Activated naive CD8-positive, alpha-beta T cell treated with anti-CD3 and anti-CD28 coated beads for 36 hours (primary cell): ENCODE measurements at places on chromosomes 13 and 19. TPM values are rescaled to one million over a fixed set of nuclear protein-coding genes. Genes with fewer than 3 reads are reported as not detected.

- H3K27ac ChIP-seq, result no peak overlapping the region
- H3K27me3 ChIP-seq, result no peaks in the 10 kb centered on the region
- H3K4me1 ChIP-seq, result no peaks in the 10 kb centered on the region
- H3K4me3 ChIP-seq, result no peak overlapping the region
- H3K36me3 ChIP-seq, result no peaks in the 10 kb centered on the region
Observed at GRCh38 chr13:64371045-64371444, 2859.1 kb downstream of the PCDH9 start.

DNA sequence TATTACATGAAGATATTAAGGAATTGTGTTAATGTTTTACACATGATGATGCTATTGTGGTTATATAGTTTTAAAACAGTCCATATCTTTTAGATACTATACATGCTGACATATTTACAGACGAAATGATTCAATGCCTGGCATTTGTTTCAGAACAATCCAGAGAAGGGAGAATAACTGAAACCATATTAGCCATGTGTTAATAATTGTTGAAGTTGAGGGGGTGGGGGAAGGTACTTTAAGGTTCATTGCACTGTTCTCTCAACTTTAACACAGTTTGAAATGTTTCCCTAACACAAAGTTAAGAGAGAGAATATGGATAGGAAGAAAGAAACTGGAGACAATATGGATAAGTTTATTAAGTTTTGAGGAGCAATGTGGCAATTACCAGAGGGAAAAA, 5.8 kb downstream of the CRYL1 start:
- H3K4me3 ChIP-seq, result no peak overlapping the region
- no peak overlapping the region for H3K27ac ChIP-seq
- peaks cover 9% of the 10 kb centered on the region for H3K36me3 ChIP-seq
- no peak for DNase-seq
- no peaks in the 10 kb centered on the region for H3K27me3 ChIP-seq

GRCh38 chr19:48859711-48860572, 8.5 kb downstream of the PLEKHA4 start:
- no peaks in the 10 kb centered on the region for H3K36me3 ChIP-seq
- no peaks in the 10 kb centered on the region for H3K27me3 ChIP-seq
- DNase-seq, result no peak
- H3K4me3 ChIP-seq, result no peak overlapping the region

DNA sequence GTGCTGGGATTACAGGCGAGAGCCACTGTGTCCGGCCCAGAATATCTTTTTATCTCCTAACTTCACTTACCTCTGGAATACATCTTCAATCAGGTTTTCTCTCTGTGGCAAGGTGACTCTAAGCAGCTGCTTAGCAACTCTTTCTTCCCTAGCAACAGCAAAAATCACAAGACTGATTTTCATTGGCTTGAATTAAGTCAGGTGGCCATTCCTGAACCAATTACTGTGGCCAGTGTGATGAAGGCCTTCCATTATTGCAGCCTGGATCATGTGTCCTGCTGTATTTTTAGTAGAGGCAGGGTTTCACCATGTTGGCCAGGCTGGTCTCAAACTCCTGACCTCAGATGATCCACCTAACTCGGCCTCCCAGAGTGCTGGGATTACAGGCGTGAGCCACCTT, 9.0 kb upstream of the LTBP4 start:
- H3K36me3 ChIP-seq, result peaks cover 4% of the 10 kb centered on the region
- no peak for DNase-seq
- H3K4me1 ChIP-seq, result peaks cover 8% of the 10 kb centered on the region
- peaks cover 7% of the 10 kb centered on the region for H3K27me3 ChIP-seq
- H3K27ac ChIP-seq, result no peak overlapping the region

DNA sequence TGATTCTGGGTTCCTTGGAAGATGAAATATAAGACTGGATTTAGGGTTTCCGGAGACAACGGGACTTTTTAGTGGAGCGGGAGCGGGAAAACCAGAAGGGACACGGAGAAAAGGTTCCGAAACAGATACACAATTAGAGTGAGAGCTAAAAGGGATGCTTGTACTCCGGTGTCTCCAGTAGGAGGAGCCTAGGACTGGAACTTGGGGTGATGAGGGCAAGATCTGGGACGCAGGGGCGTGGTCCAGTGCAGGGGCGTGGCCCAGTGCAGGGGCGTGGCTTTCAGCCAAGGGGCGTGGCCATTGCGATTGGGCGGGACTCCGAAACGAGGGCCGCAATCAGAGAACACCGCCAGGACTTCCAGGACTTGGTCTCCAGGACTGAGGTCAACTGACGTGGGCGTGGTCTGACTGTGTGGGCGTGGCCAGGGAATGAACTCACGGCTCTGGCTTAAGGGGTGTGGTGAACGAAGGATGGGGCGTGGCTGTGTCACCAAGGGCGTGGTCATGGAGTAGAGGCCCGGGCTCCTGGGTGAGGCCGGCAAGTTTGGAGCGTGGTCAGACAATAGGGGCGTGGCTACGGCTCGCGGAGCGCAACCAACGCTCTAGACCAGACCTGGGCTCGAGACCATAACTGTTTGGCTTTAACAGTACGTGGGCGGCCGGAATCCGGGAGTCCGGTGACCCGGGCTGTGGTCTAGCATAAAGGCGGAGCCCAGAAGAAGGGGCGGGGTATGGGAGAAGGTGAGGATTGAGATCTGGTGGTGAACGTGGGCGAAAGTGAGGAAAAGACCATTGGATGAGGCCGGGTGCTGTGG, at the start of gene DKKL1:
TSS of gene DKKL1 (plus strand) at position 610 of the 815 bp plus-strand sequence. CDS start at position 732, 122 bp downstream.
- H3K36me3 ChIP-seq, result no peaks in the 10 kb centered on the region
- H3K27me3 ChIP-seq, result peaks cover 7% of the 10 kb centered on the region
- no peak within 1 kb of the TSS for H3K27ac ChIP-seq
- DNase-seq, result peak; percentile 81
- peaks cover 6% of the 10 kb centered on the region for H3K4me1 ChIP-seq

DNA sequence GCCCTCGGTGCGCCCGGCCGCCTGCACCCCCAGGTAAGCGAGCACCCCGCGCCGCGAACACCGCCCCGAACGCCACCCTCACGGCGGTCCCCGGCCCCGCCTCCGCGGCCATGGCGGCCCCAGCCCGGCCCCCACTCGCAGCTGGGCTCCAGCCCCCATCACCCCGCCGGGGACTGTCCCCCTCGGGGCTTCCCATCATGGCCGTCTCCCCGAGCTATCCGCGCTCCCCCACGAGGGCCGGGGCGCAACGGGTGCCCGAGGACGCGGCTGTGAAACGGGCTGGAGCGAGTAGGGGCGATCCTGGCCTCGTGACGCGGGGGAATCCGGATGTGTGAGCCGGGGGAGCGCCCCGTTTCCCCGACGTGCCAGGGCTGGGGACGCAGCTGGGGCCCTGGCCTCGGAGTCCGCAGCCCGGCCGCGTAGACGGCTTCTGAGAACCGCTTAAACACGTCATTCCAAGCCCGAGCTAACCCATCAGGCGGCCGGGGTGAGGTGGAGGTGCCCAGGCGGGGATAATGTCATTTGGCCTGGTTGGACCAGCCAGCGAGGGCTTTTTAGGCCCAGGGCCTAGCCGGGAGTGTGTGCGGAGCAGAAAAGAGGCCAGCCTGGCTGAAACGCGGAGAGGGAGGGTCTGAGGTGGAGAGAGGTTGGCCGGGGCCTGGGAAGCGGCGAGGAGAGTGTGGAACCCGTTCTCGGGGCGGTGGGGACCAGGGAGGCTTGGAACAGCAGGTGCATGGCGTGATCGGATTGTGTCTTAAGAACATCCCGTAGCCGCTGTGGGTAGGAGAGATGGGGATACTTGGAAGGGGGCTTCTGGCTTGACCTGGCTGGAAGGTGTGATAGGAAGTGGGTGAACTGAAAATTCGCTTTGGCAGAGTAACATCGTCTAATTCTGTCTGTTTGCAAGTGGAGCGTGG, 550 bp downstream of the CERS4 start:
- H3K27ac ChIP-seq, result peak overlapping the region; percentile 86
- H3K27me3 ChIP-seq, result no peaks in the 10 kb centered on the region
- H3K36me3 ChIP-seq, result peaks cover 7% of the 10 kb centered on the region
- DNase-seq, result peak; percentile 87
- H3K4me1 ChIP-seq, result peaks cover 30% of the 10 kb centered on the region

- H3K4me1 ChIP-seq, result no peaks in the 10 kb centered on the region
- no peak overlapping the region for H3K4me3 ChIP-seq
- H3K27me3 ChIP-seq, result peaks cover 6% of the 10 kb centered on the region
- peak; percentile 40 for DNase-seq
Observed at GRCh38 chr19:756236-756635, 5.3 kb downstream of the MISP start.

The KPNA3 gene
- 65.9 TPM for total RNA-seq

GRCh38 chr19:16017138-16017490, 59.2 kb upstream of the TPM4 start:
- no peak overlapping the region for H3K4me3 ChIP-seq
- H3K36me3 ChIP-seq, result no peaks in the 10 kb centered on the region
- H3K27ac ChIP-seq, result no peak overlapping the region
- no peaks in the 10 kb centered on the region for H3K4me1 ChIP-seq
- no peaks in the 10 kb centered on the region for H3K27me3 ChIP-seq

DNA sequence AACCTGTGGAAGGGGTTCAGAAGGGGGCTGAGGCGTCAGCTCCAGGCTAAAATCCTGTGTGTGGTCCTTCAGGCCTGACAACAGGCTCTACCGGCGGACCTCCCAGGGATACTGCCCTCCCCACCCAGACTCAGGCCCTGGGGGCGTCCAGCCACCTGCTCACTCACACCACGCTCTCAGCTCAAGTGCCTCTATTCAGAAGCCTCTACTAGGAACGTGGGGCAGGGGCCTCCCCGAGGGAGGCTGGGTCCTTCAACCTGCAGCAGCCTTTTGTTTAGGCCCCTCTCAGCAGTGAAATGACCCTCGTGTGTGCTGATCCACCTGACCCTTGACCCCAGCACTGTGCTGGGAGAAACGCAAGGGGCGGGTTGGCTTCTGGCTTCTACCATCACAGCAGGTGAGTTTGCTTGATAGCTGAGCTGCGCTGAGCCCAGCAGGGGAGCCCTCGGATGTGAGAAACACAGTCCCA, 10.6 kb downstream of the PLPP2 start:
- no peak for DNase-seq
- peaks cover 35% of the 10 kb centered on the region for H3K27me3 ChIP-seq
- H3K4me1 ChIP-seq, result no peaks in the 10 kb centered on the region
- H3K27ac ChIP-seq, result no peak overlapping the region
- H3K36me3 ChIP-seq, result no peaks in the 10 kb centered on the region
- no peak overlapping the region for H3K4me3 ChIP-seq

GRCh38 chr13:41631296-41631965, 174.1 kb downstream of the RGCC start:
- no peaks in the 10 kb centered on the region for H3K4me1 ChIP-seq
- H3K36me3 ChIP-seq, result peaks cover 6% of the 10 kb centered on the region
- DNase-seq, result no peak
- no peak overlapping the region for H3K27ac ChIP-seq
- no peak overlapping the region for H3K4me3 ChIP-seq

GRCh38 chr19:55675661-55676354, 782 bp downstream of the EPN1 start:
- no peaks in the 10 kb centered on the region for H3K27me3 ChIP-seq
- peak overlapping the region; percentile 100 for H3K4me3 ChIP-seq
- no peak for DNase-seq
- peak overlapping the region; percentile 94 for H3K27ac ChIP-seq
- H3K4me1 ChIP-seq, result peaks cover 60% of the 10 kb centered on the region

- H3K27ac ChIP-seq, result peak overlapping the region; percentile 94
- DNase-seq, result peak; percentile 40
- peaks cover 19% of the 10 kb centered on the region for H3K4me1 ChIP-seq
Observed at GRCh38 chr19:12891553-12892021, 627 bp downstream of the GCDH start.

GRCh38 chr19:42132851-42133528, 744 bp upstream of the POU2F2 start:
- H3K27me3 ChIP-seq, result no peaks in the 10 kb centered on the region
- peaks cover 3% of the 10 kb centered on the region for H3K36me3 ChIP-seq
- peaks cover 49% of the 10 kb centered on the region for H3K4me1 ChIP-seq
- peak; percentile 91 for DNase-seq
- peak overlapping the region; percentile 93 for H3K27ac ChIP-seq

The MEIOSIN gene
- total RNA-seq, result 0.08 TPM

The MRPL34 gene
- 122 TPM for total RNA-seq

DNA sequence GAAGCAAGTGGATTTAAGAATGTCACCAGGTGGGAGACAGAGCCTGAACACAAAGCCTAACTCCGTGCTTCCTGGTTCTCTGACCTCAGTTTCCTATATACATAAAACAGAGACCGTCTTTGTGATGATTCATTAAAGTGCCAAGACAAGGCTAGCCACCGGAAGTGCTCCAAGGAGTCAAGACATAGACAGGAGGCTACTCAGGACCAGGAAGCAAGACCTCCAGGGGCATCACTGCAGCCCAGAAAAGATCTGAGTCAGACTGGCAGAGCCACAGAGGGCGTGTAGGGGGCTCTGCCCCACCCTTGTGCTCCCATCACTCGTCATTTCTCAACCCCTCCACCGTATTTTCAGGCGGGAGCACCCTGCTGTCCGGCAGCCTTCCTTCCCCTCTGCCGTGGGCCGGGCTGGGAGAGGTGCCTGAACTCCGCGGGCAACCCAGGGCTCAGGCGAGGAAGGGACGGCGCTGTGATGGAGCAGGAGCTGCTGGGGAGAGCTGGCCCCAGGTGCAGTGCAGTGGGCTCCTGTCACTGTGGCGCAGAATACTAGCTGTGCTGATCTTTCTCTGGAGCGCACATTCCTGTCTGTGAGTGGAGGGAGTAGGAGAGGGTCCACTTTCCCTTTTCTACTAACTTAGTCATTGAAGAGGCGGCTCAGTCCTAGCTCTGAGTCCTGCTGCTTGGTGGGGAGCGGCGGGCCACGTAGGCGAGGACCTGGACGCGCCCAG, 134.7 kb upstream of the GPR12 start:
- no peak for DNase-seq
- H3K36me3 ChIP-seq, result no peaks in the 10 kb centered on the region
- no peak overlapping the region for H3K27ac ChIP-seq
- H3K4me1 ChIP-seq, result peaks cover 4% of the 10 kb centered on the region

The CYP2S1 gene
- total RNA-seq, result 0.32 TPM

DNA sequence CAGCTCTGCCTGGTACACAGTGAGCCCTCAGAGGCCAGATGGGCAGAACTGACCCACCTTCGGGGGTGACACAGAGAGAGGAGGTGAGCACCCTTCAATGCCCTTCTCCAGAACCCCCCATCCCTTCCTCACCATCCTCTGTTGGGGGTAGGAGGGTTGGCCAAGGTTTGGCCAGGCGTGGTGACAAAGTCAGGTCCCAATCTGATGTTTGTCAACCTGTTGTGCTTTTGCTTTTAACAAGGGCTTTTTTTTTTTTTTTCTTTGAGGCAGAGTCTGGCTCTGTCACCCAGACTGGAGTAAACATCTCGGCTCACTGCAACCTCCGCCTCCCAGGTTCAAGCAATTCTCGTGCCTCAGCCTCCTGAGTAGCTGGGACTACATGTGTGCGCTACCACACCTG, 7.3 kb downstream of the PTGIR start:
- no peak for DNase-seq
- H3K27me3 ChIP-seq, result no peaks in the 10 kb centered on the region
- peak overlapping the region; percentile 73 for H3K4me3 ChIP-seq
- H3K4me1 ChIP-seq, result peaks cover 73% of the 10 kb centered on the region

DNA sequence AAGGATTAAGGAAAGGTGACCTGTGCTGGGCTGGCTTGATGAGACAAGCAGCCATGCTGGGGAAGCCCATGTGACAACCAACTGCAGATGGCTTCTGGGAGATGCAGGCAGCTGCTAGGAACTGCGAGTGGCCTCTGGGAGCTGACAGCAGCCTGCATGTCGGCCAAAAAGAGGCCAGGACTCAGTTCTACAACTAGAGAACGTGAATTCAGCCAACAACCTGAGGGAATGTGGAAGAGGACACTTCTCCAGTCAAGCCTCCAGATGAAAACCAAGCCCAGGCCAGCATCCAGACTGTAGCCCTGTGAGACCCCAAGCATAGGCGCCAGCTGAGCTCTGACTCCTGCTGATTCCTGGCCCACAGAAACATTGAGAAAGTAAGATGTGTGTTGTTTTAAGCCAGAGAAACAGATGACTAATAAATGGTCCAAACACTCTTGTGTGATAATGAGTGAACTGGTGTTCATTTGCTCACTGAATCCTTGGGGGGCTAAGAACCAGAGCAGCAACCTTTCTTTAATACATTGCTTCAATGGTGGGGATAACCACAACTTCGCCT, 45.0 kb downstream of the SLC7A1 start:
- H3K27me3 ChIP-seq, result no peaks in the 10 kb centered on the region
- DNase-seq, result no peak
- no peak overlapping the region for H3K27ac ChIP-seq
- H3K4me1 ChIP-seq, result peaks cover 6% of the 10 kb centered on the region
